ENCODE measurements at places on chromosomes 4 and X.
A peak's percentile ranks its signal among the peaks of the same experiment; 100 is the strongest.

- DNase-seq = no peak
These were observed 8.5 kb downstream of the RBM47 start for GRCh38 chr4:40621229-40621591.

DNA sequence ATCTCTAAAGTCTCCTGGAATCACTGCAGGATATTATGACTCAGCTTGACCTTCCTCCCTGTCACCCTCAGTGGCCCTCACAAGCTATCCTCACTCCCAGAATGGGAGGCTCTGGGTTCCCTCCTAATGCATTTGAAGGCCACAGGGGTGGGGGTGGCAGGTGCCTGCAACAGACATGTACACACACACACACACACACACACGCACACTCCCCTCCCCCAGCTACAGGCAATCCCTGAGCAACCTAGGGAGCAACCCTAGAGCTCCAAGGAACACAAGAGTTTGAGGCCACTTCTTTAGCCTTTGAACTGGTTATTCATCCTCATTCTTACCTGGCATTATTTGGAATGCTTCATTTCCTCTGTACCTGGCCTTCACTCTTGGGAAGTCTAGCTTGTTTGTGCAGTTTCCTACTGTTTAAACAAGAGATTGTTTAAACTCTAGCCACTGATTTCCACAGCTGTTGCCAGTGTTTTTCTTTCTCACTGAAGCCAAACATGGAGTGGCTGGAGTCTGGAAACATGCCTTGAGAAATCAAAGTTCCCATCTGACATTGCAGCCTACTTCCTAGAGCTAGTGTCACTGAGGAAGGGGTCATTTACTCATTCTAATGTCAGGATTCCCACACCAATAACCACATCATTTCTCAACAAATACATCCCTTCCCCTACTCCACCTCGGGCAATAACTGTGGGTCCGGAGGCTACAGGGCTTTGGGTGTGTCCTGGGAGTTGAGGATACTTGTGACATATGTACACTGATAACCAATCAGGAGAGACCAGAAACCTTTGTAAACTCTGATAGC is 37.7 kb downstream of the MAOA start:
- no peak for DNase-seq

DNA sequence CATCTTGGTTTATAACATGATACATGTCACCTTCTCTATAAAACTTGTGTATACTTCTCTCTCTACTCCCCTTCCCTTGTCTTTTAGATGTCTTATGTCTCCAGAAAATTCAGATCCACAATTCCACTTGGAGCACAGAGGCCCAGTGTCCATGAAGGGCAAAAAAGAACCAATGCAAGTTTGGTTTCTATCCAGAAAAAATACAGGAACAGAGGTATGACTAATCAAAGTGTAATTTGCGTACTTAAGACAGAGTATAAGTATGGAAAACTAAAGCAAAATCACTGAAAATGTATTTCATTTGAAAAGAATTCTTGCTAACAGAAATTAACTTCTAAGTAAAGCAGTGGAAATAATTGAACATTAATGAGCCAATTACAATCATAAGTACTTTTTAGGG is 46.2 kb downstream of the GUCY1B1 start:
- DNase-seq = no peak

DNA sequence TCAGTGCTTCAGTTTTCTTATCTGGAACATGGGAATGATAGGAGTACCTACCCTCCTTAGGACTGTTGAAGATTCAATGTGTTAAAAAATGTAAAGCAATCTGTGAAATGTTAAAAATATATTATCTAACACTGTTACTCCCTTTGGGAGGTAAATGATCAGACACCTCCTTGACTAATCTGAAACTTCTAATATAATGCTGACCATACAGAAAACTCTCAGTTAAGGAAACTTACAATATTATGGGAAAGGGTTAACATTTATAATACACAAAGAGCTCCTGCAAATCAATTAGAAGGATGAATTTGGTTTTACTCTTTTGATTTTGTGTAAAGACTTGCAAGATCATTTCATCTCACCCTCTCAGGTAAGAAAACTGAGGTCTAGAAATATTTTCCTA is 1.6 kb upstream of the PFKFB1 start:
- no peak for DNase-seq

- no peak for DNase-seq
These were observed 173.7 kb upstream of the GALNTL6 start for GRCh38 chr4:171639540-171639939.

GRCh38 chr4:11348449-11349088 is 80.1 kb downstream of the HS3ST1 start:
- no peak for DNase-seq

- peak; percentile 15 for DNase-seq
These were observed 11.2 kb upstream of the ADD1 start for GRCh38 chr4:2832309-2832980.

DNA sequence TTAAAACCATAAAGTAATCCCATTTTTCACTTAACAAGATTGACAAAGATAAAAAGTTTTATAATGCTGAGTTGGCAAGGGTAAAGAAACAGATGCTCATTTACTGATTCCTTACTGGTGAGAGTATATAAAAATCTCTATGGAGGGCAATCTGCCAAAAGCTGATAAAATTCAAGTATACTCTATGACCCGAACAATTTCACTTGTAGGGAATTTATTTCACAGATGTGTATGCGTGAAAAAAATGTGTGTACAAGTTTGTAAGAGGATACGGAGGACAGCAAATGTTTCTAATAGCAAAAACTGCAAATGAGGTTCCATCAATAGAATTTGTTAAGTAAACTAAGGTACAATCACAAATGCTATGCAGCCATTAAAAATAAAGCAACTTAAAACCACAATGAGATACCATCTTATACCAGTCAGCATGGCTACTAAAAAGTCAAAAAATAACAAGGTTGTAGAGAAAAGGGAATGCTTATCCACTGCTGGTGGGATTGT is 23.4 kb downstream of the DHX15 start:
- DNase-seq = no peak

DNA sequence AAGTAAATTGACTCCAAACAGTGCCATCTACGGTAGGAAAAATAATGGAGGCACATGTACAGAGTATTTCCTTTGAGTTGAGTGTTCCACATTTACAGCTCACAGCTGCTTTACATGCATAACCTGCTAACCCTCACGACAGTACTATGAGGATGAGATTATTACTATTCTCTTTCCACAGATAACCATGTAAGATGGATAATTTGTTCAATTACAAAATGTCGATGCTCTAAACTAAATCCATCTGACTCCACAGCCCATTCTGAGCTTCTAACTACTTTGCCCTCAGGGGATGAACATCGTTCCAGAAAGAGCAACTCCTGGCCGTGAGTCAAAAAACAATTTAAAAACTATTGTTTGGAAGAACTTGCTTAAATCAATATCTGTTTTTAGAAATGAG is 330.4 kb upstream of the NWD2 start:
- no peak for DNase-seq

DNA sequence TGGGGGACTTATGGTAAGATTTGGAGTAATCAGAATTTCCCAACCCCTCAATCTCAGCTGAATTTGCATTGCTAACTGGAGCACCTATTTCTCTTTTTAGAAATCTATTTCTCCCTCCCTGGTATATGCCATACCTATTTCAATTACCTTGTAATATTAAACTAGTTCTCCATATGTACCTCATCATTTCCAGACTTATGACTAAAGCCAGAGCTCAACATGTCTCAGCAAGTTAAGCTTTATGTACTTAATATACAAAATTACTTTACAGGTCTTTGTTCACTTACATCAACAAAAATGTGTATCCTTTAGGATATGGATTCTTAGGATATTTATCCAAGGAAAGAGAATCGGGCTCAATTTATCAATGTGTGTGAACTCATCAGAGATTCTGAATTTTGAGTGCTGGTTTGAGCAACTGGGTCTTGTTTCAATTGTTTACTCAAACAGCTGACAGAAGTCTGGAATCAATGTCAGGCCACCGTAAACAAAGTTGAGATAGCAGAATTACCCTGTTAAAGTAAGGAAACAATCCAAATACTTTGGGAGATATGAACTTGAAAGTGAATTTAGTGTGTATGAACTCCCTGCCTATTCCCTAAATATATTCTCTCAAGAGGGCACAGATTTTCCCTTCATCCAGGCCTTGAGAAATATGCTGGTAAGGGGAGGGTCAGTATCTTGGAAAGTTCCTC is 199.6 kb downstream of the VEGFC start:
- DNase-seq = no peak

DNA sequence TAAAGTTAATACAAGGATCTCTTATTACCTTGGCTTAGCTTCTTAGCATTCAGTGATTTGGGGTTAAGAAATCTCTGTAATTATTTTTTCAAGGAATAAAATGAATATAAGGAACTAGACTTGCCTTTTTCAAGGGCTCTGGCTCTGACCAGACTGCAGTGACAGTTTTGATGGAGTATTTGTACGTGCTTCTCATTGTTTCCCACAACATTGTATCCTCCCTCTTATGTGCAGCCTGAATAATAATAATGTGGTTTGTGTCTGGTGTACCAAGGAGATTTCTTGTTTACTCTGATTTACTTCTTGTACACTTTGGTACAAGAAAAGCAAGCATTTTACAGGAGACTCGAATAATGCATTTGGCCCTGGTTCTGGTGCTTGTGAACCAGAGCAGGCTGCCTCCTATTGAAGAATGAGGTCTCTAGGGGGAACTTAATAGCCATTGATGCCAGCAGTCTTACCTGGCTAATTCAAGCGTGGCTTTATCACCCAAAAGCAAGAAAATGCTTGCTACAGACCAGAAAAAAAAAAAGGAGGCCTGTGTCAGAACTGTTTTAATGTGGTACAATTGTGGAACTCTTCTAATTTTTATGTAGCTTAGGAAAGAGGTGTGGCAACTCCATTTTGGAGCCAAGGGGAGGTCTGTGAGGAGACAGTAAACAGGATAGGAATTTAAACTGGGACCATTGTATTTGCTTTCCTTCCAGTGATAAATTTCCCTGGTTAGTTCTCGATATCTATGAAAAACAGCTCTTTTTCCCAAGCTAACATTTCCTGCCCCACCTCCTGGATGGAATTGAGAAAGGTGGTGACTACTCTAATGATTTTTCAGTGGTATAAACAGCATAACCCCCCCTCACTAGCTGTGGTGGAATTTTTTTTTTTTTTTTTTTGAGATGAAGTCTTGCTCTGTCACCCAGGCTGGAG is 5.6 kb downstream of the OTC start:
- no peak for DNase-seq

- no peak for DNase-seq
These were observed 36.0 kb downstream of the DLG3 start for GRCh38 chrX:70480660-70481018.

DNA sequence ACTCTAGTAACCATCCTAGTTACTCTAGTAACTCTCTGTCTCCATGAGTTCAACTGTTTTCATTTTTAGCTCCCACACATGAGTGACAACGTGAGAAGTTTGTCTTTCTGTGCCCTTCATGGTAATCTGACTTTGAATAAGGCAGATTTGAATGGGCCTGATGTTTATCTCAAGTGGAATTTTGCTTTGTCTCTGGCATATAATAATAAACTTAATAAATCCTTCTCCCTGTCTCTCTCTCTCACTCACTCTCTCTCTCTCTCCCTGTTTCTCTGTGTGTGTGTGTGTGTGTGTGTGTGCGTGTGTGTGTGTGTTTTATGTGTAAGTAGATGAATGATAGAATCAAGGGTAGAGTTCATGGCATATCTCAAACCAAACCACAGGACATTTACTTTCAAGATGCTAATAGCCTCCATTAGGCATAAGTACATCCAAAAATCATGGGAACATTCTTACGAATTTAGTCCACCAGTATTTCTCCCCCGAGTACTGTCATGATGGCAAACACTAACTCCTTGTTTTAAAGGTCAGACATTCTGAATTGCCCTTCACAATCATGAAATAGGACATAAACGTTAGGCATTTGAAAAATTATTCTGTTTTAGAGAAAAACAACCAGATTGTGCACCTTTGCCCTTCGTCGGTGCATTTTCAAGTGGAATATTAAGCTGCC is 193.1 kb downstream of the SPATA18 start:
- no peak for DNase-seq
